ENCODE measurements at places on chromosomes 11 and 22.

DNA sequence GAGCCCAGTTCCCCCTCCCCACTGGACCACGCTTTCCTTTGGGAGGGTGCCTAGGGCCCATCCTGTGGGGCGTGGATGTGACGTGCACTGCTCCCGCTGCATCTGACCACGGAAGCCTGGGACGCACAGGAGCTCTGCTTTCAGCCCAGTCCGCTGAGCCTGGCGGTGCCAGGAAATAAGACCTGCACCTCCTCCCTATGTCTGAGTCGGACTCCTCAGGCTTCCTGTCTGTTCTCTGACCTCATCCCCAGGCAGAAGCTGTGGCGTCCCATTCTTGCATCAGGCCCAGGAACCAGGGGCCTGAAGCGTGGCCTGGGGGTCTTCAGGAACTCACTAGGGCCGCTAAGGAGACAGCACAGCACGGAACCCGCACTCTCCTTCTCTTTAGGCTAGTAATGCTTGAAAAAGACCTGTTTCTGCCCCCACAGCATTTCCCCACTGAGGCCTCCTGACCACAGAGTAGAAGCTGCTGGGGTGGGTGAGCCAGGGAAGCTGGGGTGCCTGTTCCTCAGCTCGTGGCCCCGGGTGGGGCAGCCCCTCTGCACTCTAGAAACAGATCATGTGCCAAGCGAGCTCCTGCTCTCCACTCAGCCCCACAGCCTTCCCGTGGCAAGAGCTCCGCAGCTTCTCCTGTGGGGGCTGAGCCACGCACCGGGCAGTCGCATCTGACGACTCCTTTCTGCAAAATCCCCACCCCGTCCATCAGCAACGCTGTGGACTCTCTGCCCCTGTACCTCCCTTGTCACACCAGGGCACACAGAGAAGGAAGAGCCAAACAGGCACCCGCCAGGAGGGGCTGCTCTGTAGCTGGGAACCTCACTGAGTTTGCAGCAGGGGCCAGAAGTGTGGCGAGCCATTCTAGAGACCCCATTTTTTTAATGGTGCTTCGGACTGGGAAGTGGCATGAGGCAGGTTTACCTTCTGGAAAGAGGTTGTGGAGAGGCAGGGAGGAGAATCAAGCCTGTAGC is 22.6 kb downstream of the MOV10L1 start:
- DNase-seq: peak; percentile 77

DNA sequence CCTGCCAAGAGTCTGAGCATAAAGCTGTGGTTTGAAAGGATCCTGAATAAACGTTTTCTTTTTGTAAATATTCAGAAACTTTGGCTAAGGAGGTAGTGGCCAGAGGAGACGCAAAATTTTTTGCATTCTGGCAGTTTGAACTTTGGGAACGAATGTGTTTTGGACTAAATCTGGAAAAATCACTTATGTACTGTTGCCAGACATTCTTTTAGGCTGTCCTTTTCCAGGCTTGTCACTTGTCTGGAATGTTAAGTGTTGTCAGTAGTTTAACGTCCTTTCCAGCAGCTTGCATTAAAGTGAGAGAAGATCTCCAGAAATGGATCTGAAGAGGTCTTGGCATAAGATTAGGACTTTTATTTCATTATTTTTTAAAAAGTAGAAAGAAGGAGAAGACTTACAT is 18.5 kb downstream of the SPECC1L start:
- DNase-seq: peak; percentile 51

DNA sequence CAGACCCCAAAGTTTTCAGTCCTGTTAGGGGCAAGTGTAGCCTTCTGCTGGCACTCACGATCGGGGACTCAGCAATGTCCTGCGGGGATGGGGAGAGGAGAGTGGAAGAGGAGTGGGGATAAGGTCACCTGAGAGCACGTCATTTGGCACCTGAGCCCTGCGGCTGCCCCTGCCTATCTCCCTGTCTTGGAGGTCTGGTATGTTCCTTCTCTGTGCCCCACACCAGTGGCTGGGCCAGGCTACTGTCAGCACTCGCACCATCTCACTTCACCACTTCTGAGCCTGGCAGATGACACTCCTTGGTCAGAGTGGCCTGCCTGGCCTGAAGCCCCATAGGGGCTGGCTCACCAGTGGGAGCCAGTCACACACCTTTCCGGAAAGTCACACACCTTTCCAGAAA is 20.1 kb upstream of the CHADL start:
- DNase-seq: no peak

DNA sequence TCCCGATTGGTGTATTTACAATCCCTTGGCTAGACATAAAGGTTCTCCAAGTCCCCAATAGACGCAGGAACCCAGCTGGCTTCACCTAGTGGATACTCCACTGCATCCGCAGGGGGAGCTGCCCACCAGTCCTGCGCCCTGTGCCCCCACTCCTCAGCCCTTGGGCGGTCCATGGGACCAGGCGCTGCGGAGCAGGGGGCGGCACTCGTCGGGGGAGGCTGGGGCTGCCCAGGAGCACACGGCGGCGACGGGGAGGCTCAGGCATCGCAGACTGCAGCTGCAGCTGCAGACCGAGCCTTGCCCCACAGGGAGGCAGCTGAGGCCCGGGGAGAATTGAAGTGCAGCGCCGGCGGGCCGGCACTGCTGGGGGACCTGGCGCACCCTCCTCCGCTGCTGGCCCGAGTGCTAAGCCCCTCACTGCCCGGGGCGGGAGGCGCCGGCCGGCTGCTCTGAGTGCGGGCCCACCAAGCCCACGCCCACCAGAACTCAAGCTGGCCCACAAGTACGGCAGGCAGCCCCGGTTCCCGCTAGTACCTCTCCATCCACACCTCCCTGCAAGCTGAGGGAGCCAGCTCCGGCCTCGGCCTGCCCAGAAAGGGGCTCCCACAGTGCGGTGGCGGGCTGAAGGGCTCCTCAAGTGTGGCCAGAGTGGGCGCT is 12.2 kb upstream of the SIK3 start:
- no peak for DNase-seq

DNA sequence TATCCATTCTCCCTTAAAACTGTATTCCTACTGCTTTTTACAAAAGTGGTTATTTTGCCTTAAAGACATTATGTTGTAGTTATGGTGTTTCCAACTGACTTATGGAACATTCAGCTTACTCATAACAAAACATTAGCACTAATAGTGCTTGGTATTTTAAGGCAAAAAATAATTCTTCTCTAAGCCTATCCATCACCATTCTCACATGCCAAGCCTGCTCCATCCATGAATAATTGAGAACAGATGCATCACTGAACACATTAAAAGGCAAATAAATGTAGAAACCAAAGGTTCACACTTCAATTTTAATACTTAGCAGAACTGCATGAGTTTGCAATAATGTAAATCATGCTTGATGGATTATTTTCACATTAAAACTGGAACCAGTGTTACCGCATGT is 42.3 kb upstream of the DDI1 start:
- DNase-seq: no peak

- no peak for DNase-seq
These were observed 960.9 kb upstream of the FAT3 start for GRCh38 chr11:91263496-91264365.

- no peak for DNase-seq
These were observed 3.1 kb downstream of the CERK start for GRCh38 chr22:46734830-46735453.

- no peak for DNase-seq
These were observed 33.3 kb upstream of the NNMT start for GRCh38 chr11:114262681-114263512.

- DNase-seq: no peak
These were observed at the start of gene DDX25 for GRCh38 chr11:125903711-125904659. Gene DDX25 (plus strand): TSS chr11:125904508. CDS start chr11:125904518, 10 bp downstream.

- no peak for DNase-seq
These were observed 471 bp upstream of the CEP126 start for GRCh38 chr11:101914341-101914737.

GRCh38 chr22:28736301-28737155 is 5.1 kb downstream of the CHEK2 start:
- DNase-seq: no peak

- DNase-seq: no peak
These were observed at the start of gene PLXNB2 for GRCh38 chr22:50306753-50307749. Gene PLXNB2 (minus strand): TSS chr22:50307646. CDS start chr22:50290584, 17,062 bp downstream.

DNA sequence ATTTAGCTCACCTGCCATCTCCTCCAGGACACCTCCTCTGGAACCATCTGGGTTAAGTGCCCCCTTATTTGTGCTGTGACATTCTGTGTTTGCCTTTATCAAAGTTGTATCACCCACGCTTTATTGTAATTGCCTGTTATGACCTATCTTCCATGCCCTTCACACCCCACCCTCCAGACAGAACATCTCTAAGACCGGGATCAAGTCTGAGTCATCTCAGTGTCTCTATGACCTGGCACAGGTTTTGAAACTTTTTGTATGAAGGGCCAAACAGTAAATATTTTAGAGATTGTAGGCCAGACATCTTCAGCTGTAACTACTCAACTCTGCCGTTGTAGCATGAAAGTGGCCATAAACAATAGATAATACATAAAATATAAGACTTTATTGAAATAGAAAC is 161.8 kb downstream of the SPON1 start:
- DNase-seq: no peak

DNA sequence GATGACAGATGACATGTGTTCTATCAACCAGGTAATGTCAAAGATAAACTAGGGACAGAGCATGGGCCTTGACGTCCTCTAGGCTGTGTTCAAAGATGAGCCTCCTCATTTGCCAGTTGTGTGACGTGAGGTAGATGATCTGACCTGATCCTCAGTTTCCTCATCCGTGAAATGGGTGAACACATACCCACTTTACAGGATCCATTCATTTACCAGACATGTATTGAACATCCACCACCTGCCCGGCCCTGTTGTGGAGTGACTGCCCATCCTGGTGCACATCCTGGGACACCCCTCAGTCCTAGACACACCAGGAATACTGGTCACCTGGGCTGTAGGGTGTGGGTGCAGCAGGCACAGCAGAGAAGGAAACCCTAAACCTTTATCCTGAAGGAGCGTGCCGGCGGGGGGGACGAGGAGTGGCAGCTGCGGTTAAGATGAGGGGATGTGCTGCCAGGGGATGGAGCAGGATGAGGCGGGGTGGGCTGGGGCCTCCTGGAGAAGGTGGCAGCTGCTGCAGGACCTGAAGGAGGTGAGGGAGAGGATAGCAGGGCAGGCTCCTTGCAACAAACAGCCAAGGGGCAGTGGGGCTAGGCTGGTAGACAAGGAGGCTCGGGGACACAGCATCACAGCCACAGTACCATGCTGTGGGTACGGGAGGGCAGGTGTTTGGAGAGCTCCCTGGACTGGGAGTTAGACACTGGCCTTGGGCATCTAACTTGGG is 8.4 kb downstream of the CLDN5 start:
- no peak for DNase-seq

- DNase-seq: no peak
These were observed 15.3 kb upstream of the PTS start for GRCh38 chr11:112210890-112211289.

- peak; percentile 43 for DNase-seq
These were observed 149.3 kb downstream of the FBXO7 start for GRCh38 chr22:32623943-32624342.

- no peak for DNase-seq
These were observed 226.3 kb downstream of the SBF2 start for GRCh38 chr11:10067629-10068300.

DNA sequence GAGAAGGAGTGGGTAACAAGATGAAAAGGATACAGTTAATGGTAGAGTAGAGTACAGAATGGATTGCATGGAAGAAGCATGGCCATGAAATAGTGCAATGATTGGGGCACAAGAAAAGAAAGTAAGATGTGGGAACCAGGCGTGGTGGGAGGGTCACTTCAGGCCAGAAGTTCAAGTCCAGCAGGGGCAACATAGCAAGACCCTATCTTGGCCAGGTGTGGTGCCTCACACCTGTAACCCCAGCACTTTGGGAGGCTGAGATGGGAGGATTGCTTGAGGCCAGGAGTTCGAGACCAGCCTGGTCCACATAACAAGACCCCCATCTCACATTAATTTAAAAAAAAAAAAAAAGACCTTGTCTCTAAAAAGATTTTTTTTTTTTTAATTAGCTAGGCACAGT is 1.4 kb upstream of the C11orf52 start:
- DNase-seq: no peak

DNA sequence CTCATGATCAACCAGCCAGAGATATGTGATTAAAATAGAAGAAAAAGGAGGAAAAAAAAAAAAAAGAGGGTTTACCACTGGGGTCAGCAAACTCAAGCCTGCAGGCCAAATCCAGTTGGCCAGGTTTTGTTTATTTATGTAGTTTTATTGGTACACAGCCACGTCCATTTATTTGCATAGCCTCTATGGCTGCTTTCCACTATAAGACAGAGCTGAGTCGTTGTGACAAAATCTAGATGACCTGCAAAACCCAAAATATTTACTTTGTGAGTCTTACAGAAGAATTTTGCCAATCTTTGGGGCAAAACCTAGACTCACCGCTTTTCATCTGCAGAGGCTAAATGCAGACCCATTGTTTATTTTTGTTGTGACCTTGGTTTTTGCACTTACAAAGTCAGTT is 87.1 kb downstream of the TENM4 start:
- no peak for DNase-seq

GRCh38 chr22:24379536-24379935 is 47.9 kb upstream of the ADORA2A start:
- DNase-seq: no peak

DNA sequence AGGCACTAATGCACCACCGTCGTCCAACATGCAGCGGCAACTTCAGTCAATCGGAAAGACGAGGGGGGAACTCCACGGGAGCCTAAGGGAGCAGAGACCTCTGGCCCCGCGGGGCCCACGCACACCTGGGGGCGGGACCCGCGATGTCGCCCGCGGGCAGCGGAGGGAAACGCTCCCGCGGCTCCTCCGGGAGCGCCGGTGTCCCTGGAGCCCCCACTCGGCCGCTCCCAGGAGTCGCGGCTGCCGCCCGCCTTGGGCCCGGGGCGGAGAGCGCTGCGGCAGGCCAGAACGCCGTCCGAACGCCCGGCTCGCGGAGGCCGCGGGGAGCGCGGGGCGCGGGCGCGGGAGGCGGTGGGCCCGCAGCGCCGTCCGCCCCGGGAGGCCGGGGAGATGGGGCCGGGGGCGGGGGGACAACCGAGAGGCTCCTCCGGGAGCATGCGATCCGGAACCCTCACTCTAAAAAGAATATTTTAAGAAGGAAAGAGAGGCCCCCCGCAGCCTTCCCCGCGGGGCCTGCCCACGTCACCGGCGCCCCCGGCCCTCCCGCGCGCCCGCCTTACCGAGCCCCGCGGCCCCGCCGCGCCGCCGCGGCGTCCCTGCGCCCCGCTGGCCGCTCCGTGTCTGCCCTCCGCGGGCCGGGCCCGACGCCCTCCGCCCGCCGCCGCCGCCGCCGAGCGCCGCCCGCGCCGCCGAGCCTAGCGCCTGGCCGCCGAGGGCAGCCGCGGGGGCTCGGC is 86.6 kb upstream of the ARHGAP32 start:
- no peak for DNase-seq

DNA sequence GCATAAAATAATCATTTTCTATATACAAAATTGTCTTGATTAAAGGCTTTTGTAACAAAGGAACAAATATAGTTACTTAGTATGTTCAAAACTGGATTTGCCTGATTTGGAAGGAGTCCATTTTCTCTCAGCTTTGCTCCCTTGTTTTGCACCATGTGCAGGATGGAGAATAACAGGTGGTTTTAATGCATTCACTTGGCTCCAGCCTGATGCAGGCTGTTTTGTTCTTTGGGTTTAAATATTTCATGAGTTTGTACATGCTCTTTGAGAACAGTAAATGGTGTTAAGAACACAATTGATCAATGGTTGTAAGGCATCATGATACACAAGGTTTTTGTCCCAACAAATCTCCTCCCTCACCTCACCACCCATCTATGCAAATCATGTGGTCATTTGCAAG is 886.9 kb upstream of the CCDC90B start:
- DNase-seq: no peak
